ENCODE measurements at places on chromosomes 4 and X.

DNA sequence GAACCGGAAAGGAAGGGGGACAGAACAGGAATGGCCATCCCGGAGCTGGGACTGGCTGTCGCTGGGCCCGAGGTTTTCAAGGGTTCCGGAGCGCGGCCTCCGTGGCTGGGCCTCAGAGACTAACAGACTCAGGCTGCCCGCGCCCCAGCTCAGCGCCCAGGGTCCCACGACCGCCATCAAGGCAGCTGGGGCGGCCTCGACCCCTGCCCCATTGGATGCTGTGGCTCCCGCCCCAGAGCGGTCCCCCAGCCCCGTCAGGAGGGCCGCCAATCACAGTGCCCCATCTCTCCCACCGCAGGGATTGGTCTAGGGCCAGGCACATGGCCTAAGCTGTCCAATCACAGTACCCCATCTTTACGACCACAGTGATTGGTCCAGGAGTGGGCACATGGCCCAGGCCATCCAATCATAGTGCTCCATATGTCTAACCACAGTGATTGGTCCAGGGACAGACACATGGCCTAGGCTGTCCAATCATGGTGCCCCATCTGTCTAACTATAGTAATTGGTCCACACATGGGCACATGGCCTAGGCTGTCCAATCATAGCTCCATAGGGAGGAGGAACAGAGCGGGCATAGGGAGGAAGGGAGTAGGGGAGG is 105.3 kb upstream of the NKX1-1 start:
- no peak for DNase-seq

DNA sequence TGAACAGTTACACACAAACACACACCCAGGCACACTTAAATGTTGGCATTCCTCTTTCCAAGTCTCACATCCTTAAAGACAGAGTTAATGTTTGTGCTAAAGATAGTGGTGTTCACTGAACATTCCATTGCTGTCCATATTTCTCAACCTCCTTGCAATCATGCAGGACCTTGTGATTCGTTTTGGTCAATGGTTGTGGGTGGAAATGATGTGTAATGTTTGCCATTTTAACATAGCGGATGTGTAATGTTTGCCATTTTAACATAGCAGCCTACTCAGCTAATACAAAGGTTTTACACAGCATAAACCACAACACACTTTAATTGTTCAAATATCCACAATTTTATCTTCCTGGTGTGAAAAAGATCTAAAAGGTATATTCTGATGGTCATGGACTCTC is 93.9 kb downstream of the CEP44 start:
- DNase-seq = no peak

- no peak for DNase-seq
Observed at GRCh38 chr4:10173754-10174749, 57.5 kb upstream of the WDR1 start.

DNA sequence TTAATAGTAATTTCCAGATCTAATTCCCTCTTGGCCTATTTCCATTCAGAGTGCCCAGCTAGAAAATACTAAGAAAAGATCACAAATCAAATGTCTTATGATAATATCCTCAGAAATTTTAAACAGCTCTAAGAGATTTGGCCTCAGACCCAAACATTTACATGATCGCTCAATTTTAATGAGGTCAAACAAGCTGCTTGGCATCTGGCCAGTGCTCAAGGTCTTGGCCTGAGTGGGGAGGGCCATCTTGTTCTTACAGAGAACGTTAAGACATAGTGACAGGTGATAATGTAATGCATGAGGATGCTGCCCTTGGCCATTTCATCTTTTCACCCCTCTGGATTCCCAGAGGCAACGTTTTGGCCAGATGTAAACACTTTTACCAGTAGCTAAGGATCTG is 159.2 kb upstream of the SLC7A11 start:
- DNase-seq = no peak

Measured in activated naive CD8-positive, alpha-beta T cell treated with anti-CD3 and anti-CD28 coated beads, Interleukin-2, amount 50 U/mL, for 16 hours (primary cell).